ENCODE measurements at places on chromosomes 2 and 18. TPM values are rescaled to one million over a fixed set of nuclear protein-coding genes. Genes with fewer than 3 reads are reported as not detected.

The GPAT2 gene
- polyA plus RNA-seq = 4.7 TPM

The HOXD4 gene
- 5.1 TPM for polyA plus RNA-seq

The TMEM247 gene
- polyA plus RNA-seq = not detected

The RESP18 gene
- not detected for polyA plus RNA-seq

The UPP2 gene
- 0.02 TPM for polyA plus RNA-seq

The TMEFF2 gene
- not detected for polyA plus RNA-seq

The GAREM1 gene
- 0.20 TPM for polyA plus RNA-seq

The CLEC4F gene
- polyA plus RNA-seq = 1.4 TPM

The MPPE1 gene
- polyA plus RNA-seq = 29.7 TPM

The MCFD2 gene
- 14.0 TPM for polyA plus RNA-seq

The KDM3A gene
- polyA plus RNA-seq = 16.8 TPM

The RAB6C gene
- polyA plus RNA-seq = 0.15 TPM

The GGCX gene
- polyA plus RNA-seq = 15.0 TPM

The RMC1 gene
- 42.0 TPM for polyA plus RNA-seq

The CD8B gene
- polyA plus RNA-seq = 9.8 TPM

The LRRC30 gene
- polyA plus RNA-seq = not detected

The FAM237A gene
- not detected for polyA plus RNA-seq

The YES1 gene
- 9.3 TPM for polyA plus RNA-seq

The ADAM23 gene
- polyA plus RNA-seq = 2.2 TPM

The ZNF385B gene
- 0.07 TPM for polyA plus RNA-seq

The EHBP1 gene
- 5.3 TPM for polyA plus RNA-seq

The PTPN4 gene
- 5.6 TPM for polyA plus RNA-seq

The TTR gene
- polyA plus RNA-seq = 0.15 TPM

The AKAIN1 gene
- polyA plus RNA-seq = not detected

The RGPD3 gene
- polyA plus RNA-seq = 0.07 TPM

The LYPD1 gene
- 0.15 TPM for polyA plus RNA-seq

The TUBB8B gene
- polyA plus RNA-seq = 1.5 TPM

The LBX2 gene
- polyA plus RNA-seq = 1.8 TPM

The TGFBRAP1 gene
- 4.6 TPM for polyA plus RNA-seq

The ARHGAP15 gene
- 60.9 TPM for polyA plus RNA-seq

The MTHFD2 gene
- polyA plus RNA-seq = 17.8 TPM

The EPB41L5 gene
- 2.2 TPM for polyA plus RNA-seq

The NPPC gene
- polyA plus RNA-seq = 0.76 TPM

The ACVR1C gene
- 0.09 TPM for polyA plus RNA-seq

The SLC8A1 gene
- 0.77 TPM for polyA plus RNA-seq

The REG3A gene
- polyA plus RNA-seq = not detected

The DYSF gene
- polyA plus RNA-seq = 36.0 TPM

The COL4A3 gene
- 30.2 TPM for polyA plus RNA-seq

The PFN4 gene
- 1.3 TPM for polyA plus RNA-seq

The FBXO41 gene
- polyA plus RNA-seq = 4.8 TPM

The ONECUT2 gene
- polyA plus RNA-seq = not detected

The DHX57 gene
- 7.2 TPM for polyA plus RNA-seq

The ELOA2 gene
- not detected for polyA plus RNA-seq

The GKN2 gene
- polyA plus RNA-seq = not detected

The FKBP1B gene
- 2.6 TPM for polyA plus RNA-seq
